ENCODE measurements at places on chromosomes 3 and 15.

DNA sequence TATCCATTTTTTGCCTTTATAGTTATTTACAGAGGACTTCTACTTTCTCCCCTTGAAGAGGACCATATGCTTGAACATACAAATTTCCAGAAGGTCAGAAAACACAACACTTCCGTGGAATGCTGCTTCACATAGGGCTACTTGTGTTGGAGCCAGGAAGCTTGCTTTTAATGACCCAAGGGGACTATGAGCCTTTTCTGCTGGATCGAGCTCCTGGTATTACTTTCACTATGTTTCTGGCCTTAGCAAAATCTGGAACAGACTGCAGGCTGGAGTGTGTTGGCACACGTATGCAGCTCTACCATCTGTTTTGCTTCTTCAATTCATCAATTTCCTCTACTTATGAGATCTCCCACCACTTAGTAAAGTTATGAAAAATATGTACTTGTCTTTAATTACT is 69.3 kb upstream of the CBLB start:
- no peak for DNase-seq

DNA sequence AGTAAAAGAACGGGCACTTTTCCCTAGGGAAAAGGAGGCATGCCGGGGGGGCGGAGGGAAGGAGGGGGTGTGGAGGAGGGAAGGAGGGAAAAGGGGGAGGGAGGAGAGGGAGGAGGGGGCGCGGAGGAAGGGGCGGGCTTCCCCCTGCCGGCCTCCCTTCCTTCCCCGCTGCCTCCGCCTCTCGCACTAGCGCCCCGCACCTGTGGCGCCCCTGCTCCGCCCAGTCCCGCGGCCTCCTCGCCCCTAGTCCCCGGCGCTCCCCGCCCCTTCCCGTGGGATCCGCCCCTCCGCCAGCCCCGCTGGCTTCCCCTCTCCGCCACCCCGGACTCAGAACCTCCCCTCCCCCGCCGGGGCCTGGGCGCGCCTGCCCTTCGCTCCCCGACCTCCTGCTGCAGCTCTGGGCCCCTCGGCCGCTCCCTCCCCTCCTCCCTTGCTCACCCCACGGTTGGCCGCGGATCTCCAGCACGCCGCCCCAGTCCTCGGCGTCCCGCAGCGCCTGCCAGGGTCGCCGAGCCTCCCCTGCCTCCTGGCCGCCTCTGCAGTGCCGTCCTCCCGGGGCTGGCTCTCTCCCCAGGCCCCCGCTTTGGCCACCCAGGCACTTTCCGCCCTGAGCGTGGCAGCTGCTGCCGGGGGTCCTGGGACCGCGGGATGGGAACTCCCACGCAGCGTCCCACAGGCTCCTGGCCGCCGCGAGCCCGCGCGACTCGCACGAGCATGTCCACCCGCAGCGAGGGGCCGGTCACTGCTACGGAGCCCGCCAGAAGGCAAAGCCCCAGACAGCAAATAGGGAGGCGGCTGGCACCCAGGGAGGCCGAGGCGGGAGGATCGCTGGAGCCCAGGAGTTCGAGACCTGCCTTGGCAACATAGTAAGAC is 147.4 kb downstream of the TJP1 start:
- DNase-seq: no peak

GRCh38 chr3:134060561-134061385 is 31.0 kb upstream of the SLCO2A1 start:
- DNase-seq: no peak

DNA sequence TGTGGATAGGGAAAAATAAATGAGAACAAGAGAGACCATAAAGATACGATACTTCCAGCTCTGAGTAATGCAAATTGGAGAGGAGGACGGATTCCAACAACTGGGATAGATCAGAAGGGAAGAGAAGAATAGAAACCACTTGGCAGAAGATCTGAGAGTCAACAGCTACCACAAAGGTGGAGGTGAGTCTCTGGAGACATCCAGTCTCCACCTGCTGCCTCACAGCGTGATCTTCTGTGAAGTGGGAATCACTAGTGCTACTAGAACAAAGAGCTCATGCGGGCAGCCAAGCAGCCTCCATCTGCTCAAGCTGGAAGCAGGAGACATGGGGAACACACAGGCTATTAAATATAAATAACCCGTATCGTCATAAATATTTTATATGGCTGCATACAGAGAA is 558.5 kb upstream of the CFAP20DC start:
- DNase-seq: no peak

DNA sequence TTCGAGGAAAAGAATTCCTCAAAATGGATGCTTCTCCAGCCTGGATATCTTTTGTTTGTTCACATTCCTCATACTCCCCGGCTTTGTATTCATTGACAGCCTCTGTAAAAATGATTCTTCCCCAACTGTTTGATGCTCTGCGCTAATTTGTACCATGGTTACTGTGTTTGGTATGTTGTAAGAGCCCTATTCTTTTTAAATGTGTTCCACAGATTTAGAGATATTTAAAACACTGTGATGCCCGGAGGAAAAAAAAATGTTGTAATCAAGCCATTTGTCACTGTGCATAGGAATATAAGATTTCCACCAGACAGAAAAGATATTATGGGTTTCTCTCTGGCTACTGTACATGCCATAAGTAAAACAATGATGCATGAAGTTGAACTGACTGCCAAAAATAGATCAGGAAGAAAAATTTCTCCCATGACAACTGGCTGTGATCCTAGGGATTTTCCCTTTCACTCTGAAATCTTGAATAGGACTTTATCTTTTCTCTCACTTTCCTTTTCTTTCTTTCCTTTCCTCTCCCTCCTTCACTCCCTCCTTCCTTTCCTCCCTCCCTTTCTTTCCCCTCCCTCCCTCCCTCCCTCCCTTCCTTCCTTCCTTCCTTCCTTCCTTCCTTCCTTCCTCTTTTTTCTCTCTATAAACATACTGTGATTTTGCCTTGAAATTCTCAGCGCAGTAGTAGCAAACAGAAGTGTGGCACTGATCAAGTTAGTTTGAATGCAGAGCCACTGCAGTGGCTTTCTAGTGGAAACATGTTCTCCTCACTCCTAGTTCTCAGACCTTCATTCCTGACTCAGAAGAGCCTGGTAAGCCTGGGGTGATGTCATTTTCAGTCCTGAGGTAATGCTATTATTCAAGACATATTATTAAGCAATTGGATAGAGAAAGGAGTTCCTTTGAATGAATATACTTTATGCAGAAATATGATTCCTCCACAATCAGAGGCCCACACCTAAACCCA is 254.9 kb upstream of the TBL1XR1 start:
- no peak for DNase-seq

GRCh38 chr15:97867870-97868269 is 92.6 kb upstream of the ARRDC4 start:
- DNase-seq: no peak

- DNase-seq: no peak
These were observed 395.1 kb upstream of the PLSCR5 start for GRCh38 chr3:147000274-147000673.

DNA sequence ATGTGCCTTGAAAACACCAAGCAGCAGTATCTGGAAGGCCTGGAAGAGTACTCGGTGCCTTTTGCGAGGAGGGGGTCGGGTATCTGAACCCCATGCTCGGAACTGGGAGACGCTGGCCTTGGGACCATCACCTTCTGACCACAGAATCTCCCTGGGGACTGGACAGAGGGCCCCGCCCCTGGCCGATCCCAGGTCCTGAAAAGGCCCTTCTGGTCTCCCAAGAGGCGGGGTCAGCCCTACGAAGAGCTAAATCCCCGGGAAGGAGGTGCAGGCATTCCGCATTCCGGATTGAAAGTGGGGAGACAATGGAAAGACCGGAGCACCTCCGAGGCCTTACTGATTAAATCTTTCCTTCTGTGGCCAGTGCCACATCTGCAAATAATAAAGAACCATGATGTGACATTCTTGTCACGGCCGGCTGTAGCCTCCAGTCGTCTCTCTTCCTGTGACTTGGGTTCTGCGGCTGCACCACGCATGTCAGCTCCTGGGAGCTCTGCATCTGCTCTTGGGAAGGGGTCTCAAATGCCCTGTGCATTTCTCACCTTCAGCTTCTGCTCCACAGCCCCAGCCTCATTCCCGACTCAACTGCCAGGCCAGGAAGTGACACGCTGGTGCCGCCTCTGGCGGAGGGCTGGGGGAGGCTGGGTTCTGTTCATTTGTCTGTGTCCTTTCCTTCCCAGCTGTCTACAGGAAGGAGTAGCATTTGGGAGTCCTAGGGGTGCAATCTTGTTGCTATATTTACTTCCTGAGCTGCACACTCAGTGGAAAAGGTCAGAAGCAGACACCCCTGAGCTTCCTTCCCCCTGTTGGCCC is 173.5 kb downstream of the KLF13 start:
- DNase-seq: no peak

DNA sequence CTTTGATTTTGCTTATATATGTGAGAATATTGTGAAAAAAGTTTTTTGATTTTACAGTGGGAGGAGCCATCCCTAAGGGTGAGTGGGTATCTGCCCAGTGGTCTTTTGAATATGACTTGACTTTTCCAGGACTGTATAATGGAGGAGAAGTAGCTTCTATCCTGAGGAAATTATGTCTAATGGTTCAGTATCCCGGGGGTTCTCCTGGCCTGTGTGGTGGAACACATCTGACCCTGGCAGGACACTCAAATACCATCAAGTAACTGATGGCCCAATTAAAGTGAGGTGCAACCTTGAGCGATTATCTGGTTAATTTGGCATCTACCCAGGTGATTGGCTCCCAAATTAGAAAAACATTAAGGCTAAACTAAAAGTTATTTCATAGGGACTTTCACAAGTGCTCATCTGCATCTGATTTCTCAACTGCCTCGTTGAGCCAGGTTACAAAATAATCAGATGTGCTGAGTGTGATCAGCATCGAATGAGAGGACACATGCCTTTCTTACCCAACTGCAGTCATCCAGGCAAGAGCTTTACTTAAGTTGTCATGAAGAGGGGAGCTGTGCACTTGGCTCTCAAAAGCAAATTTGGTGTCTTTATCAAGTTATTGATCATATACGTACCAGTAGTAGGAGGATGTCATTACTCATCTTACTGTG is 201.4 kb downstream of the IL5RA start:
- DNase-seq: no peak

DNA sequence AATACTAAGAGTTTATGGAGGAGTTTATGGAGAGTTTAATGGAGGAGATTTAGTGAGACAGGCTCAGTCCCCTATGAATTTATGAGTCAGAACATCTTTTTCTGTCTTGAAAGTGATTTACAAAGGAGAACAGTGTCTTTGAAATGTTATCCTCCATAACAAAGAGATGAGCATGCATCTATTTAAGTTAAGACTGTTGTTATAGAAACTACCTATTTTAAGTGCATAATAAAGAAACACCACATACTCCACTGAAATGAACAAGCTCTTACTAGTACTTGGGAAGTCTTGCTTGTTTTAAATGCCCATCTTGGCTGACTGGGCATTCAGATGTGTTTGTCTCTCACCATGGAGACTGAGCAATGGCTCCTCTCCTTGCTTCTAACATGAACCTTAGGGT is 118.7 kb upstream of the ACP3 start:
- DNase-seq: no peak

DNA sequence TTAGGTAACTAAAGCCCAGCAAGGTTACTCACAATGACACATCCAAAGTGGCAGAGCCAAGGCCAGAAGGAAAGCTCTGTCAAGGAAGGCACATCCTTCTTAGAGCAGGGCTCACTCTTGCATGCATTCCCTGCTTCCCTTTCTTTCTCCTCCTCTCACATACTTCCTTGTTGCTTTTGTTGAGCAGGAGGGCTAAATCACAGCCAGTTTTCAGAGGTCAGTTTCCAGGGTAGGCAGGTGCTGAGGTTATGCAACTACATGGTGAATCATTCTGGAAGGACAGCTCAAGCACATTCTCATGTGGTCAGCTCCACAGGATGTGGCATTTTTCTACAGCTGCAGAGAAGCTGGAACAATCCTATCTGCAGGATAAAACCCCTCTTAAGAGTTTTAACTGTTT is 275.6 kb downstream of the ZNF621 start:
- DNase-seq: no peak

GRCh38 chr3:61092870-61093269 is 158.4 kb downstream of the FHIT start:
- no peak for DNase-seq

- DNase-seq: no peak
These were observed 202.9 kb upstream of the UBE3A start for GRCh38 chr15:25641762-25642161.

- DNase-seq: no peak
These were observed 115.6 kb downstream of the NLGN1 start for GRCh38 chr3:173513123-173513522.

GRCh38 chr3:88147261-88147660 is 2.5 kb upstream of the C3orf38 start:
- DNase-seq: peak; percentile 16

DNA sequence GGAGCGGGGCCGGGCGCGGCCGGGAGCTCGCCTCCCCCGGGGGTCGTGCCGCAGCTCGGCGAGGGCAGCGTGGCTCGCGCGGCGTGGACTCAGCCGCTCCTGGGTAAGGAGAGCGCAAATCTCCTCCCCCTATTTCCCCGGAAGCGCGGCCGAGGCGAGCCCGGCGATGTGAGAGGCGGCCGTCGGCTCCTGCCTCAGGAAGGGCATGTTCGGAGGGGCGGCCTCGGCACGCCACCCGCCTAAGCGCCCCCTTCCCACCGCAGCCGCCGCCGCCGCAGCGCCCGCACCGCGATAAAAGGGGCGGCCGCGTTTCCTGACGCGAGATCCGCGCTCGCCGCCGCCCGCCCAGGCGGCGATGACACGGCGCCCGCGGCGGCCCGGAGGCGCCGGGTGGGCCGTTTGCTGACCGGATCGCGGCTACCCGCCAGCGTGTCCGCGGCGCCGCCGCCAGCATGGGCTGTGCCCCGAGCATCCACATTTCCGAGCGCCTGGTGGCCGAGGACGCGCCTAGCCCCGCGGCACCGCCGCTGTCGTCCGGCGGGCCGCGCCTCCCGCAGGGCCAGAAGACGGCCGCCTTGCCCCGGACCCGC is at the start of gene PDE8A:
TSS of gene PDE8A (plus strand) at position 146 of the 590 bp plus-strand sequence. CDS start at position 453, 307 bp downstream.
- DNase-seq: peak; percentile 24

- DNase-seq: no peak
These were observed 51.4 kb upstream of the RNF7 start for GRCh38 chr3:141686466-141687291.

- DNase-seq: no peak
These were observed 174.7 kb downstream of the IGF1R start for GRCh38 chr15:98823012-98823458.

GRCh38 chr15:69597061-69597592 is 144.5 kb downstream of the RPLP1 start:
- DNase-seq: no peak

GRCh38 chr3:195555110-195555509 is 12.0 kb upstream of the PPP1R2 start:
- DNase-seq: no peak

DNA sequence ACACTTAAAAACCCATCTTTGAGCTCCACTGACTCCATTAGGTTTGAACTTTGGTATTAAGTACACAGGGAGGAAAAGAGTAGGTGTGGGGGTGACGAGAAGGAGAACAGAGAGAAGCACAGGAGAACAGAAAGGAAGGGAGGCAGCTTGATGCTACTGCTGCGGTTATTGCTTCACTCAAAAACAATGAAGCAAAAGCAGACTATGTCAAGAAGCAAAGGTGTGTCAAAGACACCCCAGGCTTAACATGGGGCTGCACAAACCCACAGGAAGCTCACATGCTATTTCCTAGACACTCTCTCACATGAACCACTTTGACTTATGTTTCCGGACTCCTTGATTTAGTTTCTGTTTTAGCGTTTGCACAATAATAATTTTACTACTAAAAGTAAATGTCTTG is 961.0 kb upstream of the CFAP20DC start:
- no peak for DNase-seq
